ENCODE measurements at places on chromosomes 5 and 9. TPM values are rescaled to one million over a fixed set of nuclear protein-coding genes. Genes with fewer than 3 reads are reported as not detected.
A peak's percentile ranks its signal among the peaks of the same experiment; 100 is the strongest.

- no peak for DNase-seq
- H3K4me3 ChIP-seq: no peak overlapping the region
- no peak overlapping the region for H3K27ac ChIP-seq
- H3K4me1 ChIP-seq: no peaks in the 10 kb centered on the region
- no peaks in the 10 kb centered on the region for H3K36me3 ChIP-seq
Measured at GRCh38 chr9:19148187-19148586, 20.9 kb upstream of the PLIN2 start.

DNA sequence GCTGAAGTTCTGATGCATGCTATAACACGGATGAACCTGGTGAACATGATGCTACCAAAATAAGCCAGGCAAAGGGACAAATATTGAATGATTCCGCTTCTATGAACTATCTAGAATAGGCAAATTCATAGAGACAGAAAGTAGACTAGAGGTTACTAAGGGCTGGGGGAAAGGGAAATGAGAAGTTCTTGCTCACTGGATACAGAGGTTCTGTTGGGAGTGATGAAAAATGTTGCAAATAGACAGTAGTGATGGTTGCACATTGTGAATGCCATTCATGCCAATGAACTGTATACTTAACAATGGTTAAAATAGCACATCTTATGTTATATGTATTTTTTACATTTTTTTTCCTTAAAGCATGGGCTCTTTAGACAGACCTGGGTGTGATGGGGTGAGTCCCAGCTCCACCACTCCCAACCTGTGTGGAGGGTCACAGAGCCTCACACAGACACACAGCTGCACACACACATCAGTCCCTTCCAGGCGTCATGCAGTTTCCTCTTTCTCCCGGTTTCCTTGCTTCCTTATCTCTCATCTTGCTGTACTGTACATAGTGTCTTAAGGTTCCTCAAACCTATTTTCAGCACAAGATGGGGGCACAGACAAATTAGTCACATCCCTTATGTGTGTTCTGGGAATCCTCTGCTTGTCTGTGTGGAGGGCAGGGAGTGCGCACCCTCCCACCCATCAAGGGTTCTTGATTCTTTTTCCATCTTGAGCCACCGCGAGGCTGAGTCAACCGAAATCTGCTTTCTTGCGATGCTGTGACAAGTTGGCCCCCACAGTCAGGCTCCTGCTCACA lies 192.9 kb downstream of the CRB2 start:
- H3K36me3 ChIP-seq: no peaks in the 10 kb centered on the region
- H3K4me1 ChIP-seq: peaks cover 26% of the 10 kb centered on the region
- peak; percentile 40 for DNase-seq
- H3K4me3 ChIP-seq: peak overlapping the region; percentile 41

DNA sequence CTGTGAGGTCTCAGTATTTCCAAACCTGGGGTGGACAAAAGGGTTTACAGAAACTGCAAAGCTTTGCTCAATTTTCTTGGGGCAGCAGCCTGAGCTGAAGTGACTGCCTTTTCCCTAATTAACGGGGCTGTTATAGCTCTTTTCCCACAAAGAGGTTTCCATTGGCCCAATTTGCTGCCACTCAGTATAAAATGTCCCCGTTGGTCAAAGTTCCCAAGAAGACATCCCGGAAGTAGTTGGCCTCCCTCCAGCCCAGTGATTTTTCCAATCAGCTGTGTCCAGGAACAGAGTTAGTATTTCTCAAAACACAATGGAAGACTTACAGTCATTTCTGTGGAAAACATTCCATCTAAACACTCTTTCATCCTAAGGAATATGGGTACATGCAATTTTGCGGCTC lies 643.6 kb downstream of the ACTL7B start:
- H3K4me3 ChIP-seq: no peak overlapping the region
- no peaks in the 10 kb centered on the region for H3K27me3 ChIP-seq
- H3K4me1 ChIP-seq: no peaks in the 10 kb centered on the region
- H3K36me3 ChIP-seq: no peaks in the 10 kb centered on the region
- no peak overlapping the region for H3K27ac ChIP-seq

- no peak for DNase-seq
- H3K27ac ChIP-seq: peak overlapping the region; percentile 66
- H3K27me3 ChIP-seq: peaks cover 27% of the 10 kb centered on the region
- peak overlapping the region; percentile 70 for H3K4me3 ChIP-seq
- H3K36me3 ChIP-seq: no peaks in the 10 kb centered on the region
Measured at GRCh38 chr5:149939546-149939945, 5.0 kb downstream of the PDE6A start.

DNA sequence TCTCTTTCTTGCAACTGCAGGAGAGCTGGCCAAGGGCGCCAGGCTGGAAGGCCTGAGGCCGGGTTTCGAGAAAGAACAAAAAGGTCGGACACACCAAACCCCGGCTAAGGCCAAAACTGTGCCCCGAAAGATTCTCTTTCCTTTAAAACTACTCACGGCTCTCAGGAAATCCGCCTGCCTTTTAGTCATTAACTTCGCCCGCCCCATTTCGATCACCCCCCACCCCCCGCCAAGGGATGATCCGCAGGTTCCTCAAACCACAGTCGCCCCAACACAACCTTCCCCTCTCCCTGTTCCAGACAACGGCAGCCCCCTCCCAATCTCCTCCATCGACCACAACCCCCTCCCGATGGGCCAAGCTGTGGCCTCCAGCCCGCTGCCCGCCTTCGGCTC lies 536 bp downstream of the FEM1C start:
- H3K4me1 ChIP-seq: peaks cover 50% of the 10 kb centered on the region
- H3K27me3 ChIP-seq: no peaks in the 10 kb centered on the region

DNA sequence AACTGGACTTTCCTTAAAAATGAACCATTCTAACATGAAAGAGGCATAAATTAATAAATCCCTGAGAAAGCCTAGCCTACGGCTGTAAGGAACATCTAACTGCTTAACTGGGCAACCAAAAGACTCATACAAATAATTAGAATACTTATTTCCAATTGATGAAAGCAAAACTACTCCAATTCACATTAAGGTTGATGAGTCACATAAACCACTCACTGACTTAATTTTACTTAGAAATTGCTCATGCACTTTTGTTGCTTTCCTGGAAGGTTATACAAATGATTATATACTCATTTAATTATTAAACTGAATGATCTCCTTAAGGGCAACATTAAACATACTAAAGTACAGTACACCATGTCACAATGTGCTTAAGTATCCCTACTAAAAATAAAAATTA lies 101.9 kb downstream of the NFIB start:
- H3K27me3 ChIP-seq: peaks cover 28% of the 10 kb centered on the region
- no peak overlapping the region for H3K4me3 ChIP-seq
- peaks cover 5% of the 10 kb centered on the region for H3K4me1 ChIP-seq
- H3K36me3 ChIP-seq: no peaks in the 10 kb centered on the region

DNA sequence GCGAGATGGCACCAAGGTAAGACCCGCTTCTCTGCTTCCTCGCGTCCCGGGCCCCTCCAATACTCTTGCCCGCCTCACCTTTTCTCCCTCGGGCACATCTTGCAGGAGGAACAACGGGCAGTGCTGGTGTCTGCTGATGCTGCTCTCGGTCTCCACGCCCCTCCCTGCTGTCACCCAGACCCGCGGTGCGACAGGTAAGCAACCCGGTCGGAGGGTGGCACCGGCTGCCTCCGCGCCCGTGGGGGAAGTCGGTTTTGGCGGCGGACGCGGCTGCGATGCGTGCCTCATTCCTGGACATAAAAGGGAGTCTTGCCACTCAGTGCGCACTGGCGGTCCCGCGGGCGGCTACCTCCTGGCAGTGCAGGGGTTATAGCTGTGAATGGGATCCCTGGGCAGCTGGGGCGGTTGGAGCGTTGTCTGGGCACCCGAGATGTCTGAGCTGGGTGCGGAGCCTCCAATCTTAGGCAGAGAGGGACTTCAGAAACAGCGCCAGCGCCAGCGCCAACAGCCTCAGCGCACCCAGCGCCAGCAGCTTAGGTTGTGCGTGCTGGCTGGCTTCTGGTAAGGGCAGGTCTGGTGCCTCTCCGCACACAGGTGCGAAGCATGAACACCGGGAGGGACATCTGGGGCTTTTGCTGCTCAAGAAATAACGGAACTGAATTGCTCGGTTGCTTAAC lies 488 bp downstream of the COL15A1 start:
- H3K4me3 ChIP-seq: peak overlapping the region; percentile 77
- peaks cover 15% of the 10 kb centered on the region for H3K4me1 ChIP-seq
- DNase-seq: peak; percentile 3
- H3K27me3 ChIP-seq: peaks cover 73% of the 10 kb centered on the region
- H3K36me3 ChIP-seq: no peaks in the 10 kb centered on the region

GRCh38 chr5:72994578-72994977 lies 38.7 kb downstream of the FCHO2 start:
- no peak for DNase-seq
- no peaks in the 10 kb centered on the region for H3K4me1 ChIP-seq
- H3K27ac ChIP-seq: no peak overlapping the region
- H3K27me3 ChIP-seq: peaks cover 23% of the 10 kb centered on the region

Gene AHRR
- 56.0 TPM for total RNA-seq

Gene SPINK7
- not detected for total RNA-seq

Gene ADCY2
- total RNA-seq: not detected

DNA sequence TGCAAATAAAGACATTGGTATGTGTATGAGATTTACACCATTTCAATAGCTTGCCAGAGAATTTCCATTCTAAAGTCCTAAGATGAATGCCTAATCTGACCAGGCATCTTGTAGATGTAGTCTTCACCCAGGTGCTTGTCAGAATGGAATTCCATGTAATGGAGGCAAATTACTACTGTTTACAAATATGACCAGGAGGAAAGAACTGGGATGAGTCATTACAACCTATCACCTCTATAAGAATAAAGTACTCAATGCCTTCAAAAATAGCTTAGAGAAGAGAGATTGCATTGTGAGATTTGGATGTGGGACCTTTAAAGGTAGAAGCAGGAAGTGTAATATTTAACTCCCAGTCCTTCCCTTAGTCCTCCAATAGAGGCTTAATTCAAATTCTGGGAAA lies 507.0 kb upstream of the PTGER4 start:
- DNase-seq: no peak
- H3K4me3 ChIP-seq: no peak overlapping the region
- peak overlapping the region; percentile 71 for H3K27ac ChIP-seq
- peaks cover 22% of the 10 kb centered on the region for H3K36me3 ChIP-seq
- H3K4me1 ChIP-seq: peaks cover 14% of the 10 kb centered on the region
- no peaks in the 10 kb centered on the region for H3K27me3 ChIP-seq

Gene SV2C
- total RNA-seq: 0.23 TPM

DNA sequence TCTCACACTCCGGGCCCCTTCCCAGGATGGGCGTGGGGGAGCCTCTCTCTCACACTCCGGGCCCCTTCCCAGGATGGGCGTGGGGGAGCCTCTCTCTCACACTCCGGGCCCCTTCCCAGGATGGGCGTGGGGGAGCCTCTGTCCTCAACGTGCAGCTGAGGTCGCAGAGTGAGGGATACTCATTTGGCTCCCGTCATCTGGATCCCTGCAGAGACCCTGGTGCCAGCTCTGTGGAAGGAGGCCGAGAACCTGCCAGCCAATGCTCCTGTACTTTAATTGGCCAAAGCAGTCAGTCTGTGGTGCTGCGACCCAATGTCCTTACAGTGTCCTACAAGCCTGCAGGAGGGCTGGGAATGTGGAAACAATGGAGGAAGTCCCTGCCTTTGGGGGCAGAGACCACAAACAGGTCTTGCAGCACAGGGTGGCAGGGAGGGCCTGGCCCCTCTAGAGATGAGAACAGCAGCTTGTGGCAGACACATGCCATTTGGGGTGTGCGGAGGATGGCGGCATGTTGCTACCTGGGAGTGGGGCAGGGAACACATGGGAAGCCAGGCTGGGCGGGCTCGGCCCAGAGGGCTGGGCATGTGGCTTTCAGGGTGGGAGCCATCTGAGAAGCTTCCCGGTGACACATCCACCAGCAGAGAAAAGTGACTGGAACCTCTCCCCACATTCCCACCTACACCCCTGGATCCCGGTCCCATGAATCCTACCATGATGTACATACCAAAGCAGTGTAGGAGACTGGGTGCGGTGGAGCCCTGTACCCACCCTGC lies 13.6 kb upstream of the MRNIP start:
- no peak overlapping the region for H3K27ac ChIP-seq
- H3K4me1 ChIP-seq: no peaks in the 10 kb centered on the region
- H3K4me3 ChIP-seq: no peak overlapping the region
- H3K27me3 ChIP-seq: no peaks in the 10 kb centered on the region
- DNase-seq: no peak

DNA sequence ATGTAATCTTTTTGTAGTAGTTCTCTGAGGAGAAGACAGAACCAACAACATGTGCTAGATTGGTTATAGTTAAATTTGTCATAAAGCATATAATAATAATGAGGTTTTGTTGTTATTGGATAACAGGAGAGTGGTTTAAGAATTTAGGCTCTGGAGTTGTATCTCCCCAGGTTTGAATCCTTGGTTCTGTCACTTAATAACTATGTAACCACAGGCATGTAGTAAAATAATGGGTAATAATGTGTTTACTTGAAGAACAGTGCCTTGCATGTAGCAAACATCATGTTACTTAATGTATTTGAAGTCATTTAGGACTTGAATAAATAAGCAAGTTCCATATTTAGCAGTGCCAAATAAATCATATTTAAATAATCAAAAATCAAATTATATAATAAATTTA lies 55.8 kb downstream of the NSD1 start:
- H3K36me3 ChIP-seq: no peaks in the 10 kb centered on the region
- H3K4me1 ChIP-seq: peaks cover 15% of the 10 kb centered on the region
- no peaks in the 10 kb centered on the region for H3K27me3 ChIP-seq
- DNase-seq: no peak
- no peak overlapping the region for H3K4me3 ChIP-seq

All from activated T-cell treated with anti-CD3 and anti-CD28 coated beads, Interleukin-2, amount 50 U/mL, for 72 hours (primary cell).